COLO829 (cell line): ENCODE measurements at places on chromosomes 4 and X.

- DNase-seq, result no peak
These were observed 147.0 kb upstream of the NOCT start for GRCh38 chr4:138868562-138868961.

DNA sequence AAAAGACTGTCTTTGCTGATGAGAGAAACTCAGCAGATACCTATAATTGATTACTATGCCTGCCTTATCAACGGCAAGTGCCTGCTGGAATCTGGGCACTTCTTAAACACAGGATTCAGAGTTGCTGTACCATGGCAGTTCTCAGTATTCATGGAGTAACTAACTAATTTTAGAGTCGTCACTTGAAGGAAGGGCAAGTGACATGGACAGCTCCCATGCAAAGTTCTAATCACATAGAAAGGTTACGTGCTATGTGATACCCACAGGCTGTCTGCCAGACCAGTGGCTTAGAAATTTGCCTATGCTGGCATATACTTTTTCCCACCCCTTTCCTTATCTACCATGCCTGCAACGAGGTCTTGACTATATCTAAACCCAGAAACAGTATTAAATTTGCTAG is 931.1 kb upstream of the TENM3 start:
- no peak for DNase-seq

- no peak for DNase-seq
These were observed 145.0 kb upstream of the AADAT start for GRCh38 chr4:170234800-170235199.

GRCh38 chr4:108829966-108830492 is 67.2 kb upstream of the ETNPPL start:
- no peak for DNase-seq

DNA sequence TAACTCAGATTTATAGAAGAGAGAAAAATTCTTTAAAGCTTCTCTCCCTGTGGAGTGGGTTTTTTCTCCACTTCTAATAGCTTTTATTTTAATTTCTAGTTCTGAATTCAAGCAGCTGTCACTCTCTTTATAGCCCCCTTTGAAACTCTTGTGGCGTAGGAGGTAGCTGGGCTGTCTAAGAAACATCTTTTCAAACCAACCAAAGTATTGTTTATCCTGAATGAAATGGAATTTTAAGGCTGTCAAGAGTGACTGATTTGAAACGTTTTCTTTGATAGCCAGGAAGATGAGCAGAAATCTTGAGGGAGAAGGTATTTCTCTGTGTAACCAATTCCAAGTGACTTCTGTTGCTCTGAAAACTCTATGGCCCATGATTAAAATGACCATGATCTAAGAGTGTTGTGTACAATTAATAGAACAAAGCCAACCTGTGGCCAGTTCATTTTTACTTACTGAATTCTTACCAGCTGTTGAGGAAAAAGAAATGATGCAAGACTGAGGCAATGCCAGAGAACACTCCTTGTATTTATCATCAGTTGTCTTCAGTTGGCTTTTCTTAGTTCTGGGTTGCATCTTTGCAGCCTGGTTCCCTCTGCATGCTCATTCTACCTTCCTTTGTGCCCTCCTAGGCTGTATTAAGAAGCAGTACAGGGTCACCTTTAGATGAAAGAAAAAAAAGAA is 298.4 kb downstream of the ARHGAP10 start:
- DNase-seq, result no peak

GRCh38 chrX:63525491-63525890 is 174.4 kb upstream of the SPIN4 start:
- no peak for DNase-seq

DNA sequence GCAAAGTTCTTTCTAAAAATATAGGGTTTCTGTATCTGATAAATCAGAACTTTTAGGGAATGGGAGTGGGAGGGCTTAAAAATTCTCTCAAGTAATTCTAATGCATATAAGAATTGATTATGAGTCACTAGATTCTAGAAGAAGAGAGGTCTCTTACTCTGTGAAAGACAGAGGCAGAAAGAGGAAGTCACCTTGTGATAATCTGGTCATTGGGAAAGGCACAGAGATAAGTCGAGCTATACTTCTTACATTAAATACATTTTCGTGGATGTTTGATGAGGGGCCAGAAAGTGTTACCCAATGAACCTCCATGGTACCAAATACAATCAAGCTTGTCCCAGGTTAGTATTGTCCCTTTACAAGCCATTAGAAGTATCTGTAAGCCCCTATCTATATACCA is 134.4 kb downstream of the MAD2L1 start:
- no peak for DNase-seq

DNA sequence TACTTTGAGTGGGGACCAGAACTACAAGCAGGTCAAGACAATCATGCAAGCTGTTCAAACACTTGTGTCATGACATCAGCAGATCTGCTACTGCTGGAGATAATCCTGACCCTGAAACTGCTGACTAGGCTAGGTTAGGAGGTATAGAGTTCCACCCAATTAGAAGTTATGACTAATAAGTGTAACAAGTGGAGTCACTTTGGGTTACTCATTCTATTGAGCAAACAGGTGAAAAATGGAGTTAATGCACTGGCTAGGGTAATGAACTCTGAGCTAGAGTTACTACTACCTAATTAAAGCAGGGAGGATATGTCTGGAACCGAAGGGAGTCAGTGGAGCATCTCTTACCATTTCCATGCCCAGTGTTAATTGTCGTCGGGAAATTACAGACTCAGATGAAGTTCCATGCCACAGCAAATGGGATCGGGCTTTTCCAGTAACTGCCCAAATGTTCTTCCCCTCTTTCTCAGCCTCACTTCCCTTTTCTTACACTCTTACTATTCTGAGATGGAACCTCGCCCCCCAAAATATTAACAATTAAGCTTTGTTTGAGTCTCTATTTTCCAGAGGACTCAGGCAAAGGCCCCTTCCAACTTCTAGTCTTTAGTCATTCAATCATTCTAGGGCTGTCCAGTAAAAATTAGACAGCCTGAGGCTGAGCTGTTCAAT is 19.8 kb upstream of the MANBA start:
- DNase-seq, result no peak

DNA sequence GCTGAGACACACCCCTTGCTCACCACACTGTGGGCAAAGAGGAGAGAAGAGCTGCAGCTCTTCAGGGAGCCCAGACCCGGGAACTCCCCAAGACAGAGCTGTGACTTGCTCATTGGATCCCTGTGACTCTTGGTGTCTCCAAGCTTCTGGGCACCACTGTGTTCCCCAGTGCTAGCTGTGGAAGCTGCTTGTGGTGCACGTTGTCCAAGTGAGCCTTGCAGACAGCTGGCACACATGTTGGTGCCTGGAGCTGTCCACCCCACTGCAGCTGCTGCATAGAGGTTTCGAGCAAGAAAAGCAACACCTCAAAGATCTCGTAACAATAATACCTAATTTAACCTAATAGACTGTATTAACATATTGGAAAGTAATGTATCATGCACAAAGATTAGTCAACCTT is 1089.3 kb downstream of the PCDH18 start:
- no peak for DNase-seq

GRCh38 chr4:153595894-153596601 is 88.0 kb upstream of the TLR2 start:
- DNase-seq, result no peak

DNA sequence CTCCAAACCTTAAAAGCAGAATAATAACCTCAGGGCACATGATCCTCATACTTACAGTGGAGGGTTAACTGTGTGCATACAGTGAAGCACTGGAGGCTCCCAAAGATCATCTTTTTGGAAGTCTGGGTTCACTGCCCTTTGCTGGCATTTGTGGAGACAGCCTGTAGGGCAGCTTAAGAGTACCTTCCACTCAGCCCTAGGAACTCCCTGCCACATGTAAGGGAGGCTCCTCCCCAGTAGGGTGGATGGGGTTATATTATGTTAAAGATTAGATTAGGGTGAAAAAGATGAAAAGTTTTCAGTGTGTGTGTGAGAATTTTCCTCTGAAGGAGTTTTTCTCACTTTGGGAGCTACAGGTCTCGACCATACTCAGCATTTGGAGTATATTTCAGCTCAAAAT is 388.4 kb downstream of the RAB28 start:
- DNase-seq, result no peak

DNA sequence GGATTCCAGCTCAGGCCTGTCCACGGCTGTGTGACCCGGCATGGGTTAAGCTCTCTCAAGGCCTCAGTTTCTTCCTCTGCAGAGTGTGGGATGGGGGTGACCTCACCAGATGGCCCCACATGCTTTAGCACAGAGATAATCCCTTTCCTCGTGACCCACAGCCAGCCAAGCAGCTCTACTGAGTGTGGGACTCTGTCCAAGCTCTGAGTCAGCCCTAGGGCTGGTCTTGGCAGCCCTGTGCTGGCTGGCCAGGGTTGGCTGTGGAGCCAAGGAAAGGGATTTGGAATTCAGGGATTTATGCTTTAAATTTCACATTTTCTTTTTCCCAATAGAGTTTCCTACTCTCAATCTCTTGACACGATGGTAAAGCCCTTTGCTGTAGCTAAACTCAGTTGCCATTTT is 19.7 kb upstream of the SPON2 start:
- peak; percentile 88 for DNase-seq

GRCh38 chr4:3384391-3384770 is 57.4 kb upstream of the HGFAC start:
- DNase-seq, result no peak

GRCh38 chr4:3677748-3678070 is 88.5 kb upstream of the ADRA2C start:
- no peak for DNase-seq

- DNase-seq, result no peak
These were observed 185.0 kb downstream of the CPE start for GRCh38 chr4:165563851-165564250.

- DNase-seq, result peak; percentile 85
These were observed 9.0 kb upstream of the PITX2 start for GRCh38 chr4:110631584-110632505.

- DNase-seq, result no peak
These were observed 75.2 kb upstream of the PLAC8 start for GRCh38 chr4:83189631-83190136.

- no peak for DNase-seq
These were observed 105.7 kb downstream of the PSAPL1 start for GRCh38 chr4:7328913-7329638.

GRCh38 chr4:5734853-5735252 is 23.9 kb downstream of the EVC start:
- no peak for DNase-seq

DNA sequence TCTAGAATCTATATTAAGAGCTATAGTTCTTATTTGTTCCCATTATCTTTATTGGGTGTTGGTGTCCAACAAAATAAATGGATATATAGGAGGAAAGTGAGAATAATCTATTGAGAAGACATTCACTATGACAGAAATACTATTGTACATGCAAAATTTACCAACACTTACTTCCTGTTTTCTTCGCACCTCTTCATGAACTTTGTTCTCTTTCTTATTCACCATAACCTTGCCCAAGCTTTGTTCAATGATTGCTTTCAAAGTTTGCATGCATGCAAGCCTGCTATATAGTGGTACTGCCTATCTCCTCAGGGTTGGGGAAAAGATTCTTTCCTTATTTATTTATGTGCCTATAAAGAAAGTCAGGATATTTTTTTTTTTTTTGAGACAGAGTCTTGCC is 176.4 kb upstream of the JADE1 start:
- no peak for DNase-seq

GRCh38 chr4:137558951-137559350 is 26.7 kb upstream of the PCDH18 start:
- DNase-seq, result peak; percentile 50

DNA sequence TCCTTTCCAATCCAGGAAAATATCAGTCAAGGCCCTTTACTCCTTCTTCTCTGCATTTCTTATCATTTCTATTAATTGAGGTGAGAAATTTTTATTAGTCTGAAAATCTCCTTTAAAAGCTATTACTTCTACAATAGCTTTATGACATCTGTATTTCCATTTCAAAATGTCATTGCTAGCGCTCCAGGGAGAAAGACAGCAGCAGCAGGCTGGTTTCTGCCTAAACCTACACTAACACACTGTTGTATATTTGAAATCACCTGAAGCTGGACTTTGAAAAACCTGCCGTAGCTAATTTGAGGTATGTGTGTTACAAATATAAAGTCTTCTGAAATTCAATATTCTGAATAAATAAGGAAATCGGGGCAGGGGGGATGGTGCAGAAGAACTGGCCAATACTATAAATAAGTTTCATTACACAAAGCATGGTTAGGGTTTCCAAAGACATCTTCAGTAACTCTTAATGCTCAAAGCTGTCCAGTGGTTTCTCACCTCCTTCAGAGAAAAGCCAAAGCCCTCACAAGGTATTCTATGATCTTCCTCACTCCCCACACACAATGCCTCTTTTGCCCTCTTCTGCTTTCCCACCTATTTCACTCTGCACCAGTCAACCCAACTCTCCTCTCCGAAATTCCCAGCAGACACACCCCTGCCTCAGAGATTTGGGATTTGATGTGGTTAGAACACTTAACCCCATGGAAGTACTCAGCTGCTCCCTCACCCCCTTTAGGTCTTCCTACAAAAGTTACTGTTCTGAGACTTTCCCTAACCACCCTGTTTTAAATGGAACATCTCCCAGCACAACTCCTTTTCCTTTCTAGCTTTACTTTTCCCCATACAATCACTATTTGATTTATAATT is 122.7 kb downstream of the PPP3CA start:
- no peak for DNase-seq

GRCh38 chr4:69025191-69025998 is 70.9 kb upstream of the UGT2B7 start:
- DNase-seq, result no peak

DNA sequence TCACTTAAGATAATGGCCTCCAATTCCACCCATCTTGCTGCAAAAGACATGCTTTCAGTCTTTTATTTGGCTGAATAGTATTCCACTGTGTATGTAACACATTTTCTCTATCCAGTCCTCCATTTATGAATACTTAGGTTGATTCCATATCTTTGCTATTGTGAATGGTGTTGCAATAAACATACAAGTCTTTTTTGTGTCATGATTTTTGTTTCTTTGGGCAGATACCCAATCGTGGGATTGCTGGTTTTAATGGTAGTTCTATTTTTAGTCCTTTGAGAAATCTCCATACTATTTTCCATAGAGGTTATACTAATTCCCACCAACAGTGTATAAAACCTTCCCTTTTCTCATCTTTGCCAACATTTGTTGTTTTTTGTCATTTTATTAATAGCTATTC is 180.9 kb downstream of the SMIM20 start:
- no peak for DNase-seq

DNA sequence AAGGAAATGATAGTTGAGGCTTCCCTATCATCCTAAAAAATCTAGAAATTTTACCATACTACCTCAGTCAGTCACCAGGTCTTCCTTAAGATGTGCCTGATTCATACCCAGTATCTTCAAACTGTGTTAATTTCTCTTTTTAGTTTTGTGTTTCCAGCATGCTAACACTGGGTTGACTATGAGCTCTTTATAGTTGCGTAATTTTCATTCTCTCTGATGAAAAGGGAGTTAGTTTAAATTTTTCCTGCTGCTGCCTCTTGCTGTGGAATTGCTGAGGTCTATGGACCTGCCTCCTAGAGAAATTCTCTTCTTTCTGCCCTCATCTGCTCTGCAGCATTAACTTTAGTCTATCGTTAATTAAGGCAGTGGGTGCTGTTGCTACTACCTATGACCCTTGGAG is 66.6 kb downstream of the BANK1 start:
- no peak for DNase-seq

GRCh38 chr4:1449833-1450741 is 43.8 kb upstream of the NKX1-1 start:
- DNase-seq, result no peak

GRCh38 chrX:17984415-17984814 is 123.3 kb upstream of the RAI2 start:
- DNase-seq, result no peak

- no peak for DNase-seq
These were observed 808 bp downstream of the HUWE1 start for GRCh38 chrX:53685711-53686110.

- no peak for DNase-seq
These were observed 398.2 kb upstream of the LCORL start for GRCh38 chr4:18419780-18420179.

GRCh38 chrX:29890004-29890403 is 325.4 kb upstream of the MAGEB2 start:
- DNase-seq, result no peak
